GM13977 (cell line): ENCODE measurements at places on chromosomes 6 and 20.

- DNase-seq, result no peak
Measured at GRCh38 chr6:118383924-118384323, 164.2 kb upstream of the PLN start.

DNA sequence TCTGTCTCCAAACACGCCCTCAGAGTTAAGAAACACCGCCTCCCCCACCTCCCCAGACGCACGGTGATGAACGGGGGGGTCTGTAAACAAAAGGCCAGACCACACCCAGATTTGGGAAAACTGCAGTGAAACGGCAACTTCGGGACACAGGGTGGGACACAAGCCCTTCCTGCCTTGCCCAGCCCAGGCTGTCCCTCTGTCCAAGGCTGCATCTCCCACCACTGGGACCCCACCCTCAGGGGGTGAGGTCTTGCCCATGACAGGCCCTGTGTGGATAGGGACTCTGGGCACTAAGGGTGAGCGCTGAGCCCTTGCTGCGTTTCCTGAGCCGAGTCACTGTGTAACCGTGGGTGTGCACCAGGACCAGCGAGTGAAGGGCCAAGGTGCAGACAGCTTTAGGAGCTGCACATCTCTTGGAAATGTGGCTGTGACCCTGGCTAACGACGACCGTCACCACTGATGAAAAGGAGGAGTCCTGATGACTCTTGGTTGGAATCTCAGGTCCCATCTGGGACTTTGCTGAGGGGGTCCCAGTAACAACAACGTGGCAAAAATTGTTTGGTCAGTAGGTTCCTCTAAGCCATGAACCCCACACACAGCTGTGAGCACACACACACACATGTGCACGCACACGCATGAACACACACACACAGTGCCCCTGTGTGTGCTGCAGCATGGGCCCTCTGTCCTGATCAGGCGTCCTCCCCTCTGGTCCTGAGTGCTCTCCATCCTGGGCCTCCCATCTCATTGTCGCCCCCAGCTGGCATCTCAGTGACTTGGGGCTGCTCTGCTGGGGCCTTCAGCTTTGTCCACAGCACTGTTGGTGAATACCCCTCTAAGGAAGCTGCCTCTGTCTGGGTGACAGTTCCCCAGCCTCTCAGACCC, 100.6 kb downstream of the RAMACL start:
- DNase-seq, result no peak

- DNase-seq, result no peak
Measured at GRCh38 chr6:16045238-16045637, 83.6 kb upstream of the MYLIP start.

DNA sequence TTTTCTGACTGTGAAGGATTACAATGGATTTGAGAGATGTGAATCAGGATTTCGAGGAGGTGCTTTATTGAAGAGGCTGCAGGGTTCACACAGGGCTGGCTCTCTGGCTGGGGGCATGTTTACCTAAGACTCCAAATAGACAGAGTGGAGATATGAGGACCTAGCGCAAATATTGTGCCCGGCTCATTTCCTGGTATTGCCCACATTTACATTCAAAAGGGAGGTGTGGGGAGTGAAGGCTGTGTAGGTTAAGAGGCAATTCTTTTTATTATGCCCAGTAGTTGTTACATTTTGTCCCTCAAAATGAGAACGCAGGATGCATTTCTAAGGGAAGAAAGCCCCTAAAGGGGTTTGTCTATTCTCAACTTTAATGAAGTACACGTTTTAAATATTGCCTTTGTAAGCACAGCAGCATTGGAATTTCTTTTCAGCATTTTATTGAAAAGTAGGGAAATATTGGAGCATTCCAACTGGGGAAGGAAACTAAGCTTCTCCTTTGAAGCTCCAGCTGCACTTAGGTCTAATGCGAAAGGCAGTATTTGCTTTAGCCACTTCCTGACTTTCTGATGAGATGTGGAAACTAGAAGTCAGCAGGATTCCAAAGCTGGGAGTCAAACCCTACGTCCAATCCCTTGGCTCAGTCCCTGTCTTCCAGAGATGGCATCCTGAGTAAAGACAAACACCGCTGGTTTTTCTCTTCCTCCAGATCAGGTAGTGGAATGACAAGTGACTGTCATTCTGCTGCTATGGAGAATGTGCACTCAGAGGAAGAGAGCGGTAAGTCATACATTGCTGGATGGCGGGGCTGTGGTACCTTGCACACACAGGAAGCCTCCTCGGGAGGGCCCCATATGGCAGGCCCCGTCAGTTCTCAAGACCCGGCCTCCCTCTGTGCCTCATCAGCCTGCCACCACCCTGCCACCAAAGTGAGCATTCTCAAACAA, 70.7 kb downstream of the MYB start:
- no peak for DNase-seq

DNA sequence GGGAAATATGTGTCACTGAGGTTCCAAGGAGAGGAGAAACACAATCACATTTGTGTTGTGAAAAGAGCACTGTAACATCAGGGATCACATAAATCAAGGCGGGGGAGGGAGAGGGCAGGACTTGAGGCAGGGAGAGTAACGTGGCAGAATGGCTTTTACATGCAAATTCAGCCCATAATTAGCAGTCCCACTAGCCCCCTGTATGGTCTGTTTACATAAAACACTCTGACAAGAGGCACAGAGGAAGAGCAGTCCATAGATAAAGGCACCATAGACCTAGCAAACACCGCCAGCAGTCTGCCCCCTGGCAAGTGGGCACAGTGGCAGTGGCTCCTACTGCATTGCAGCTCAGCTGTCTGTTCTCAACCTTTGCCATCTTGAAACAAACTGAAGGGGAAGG, 82.7 kb downstream of the LYRM2 start:
- DNase-seq, result no peak

GRCh38 chr6:97095311-97095850, 170.9 kb downstream of the KLHL32 start:
- no peak for DNase-seq

DNA sequence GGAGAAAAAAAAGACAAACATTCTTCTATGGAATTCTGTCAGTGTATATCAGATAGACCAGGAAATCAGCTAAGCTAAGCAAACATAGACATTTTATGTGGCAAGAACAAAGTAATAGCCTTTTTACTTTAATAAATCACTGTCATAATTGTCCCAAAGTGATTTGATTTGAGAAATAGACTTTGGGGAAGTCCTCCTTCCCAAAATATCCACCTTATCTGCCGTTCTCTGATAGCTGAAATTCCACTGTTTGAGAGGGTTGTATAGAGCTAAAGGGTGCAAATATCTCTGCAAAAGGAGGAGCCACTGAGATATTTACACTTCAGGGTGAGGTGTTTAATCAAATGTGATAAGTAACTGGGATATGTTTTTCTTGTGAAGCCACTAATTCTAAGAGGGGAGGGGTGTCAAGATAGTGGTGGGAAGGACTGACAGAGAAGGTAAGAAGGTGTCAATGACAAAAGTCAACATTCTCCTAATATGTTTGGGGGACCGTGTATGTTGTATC, 544.4 kb upstream of the JAG1 start:
- DNase-seq, result no peak

DNA sequence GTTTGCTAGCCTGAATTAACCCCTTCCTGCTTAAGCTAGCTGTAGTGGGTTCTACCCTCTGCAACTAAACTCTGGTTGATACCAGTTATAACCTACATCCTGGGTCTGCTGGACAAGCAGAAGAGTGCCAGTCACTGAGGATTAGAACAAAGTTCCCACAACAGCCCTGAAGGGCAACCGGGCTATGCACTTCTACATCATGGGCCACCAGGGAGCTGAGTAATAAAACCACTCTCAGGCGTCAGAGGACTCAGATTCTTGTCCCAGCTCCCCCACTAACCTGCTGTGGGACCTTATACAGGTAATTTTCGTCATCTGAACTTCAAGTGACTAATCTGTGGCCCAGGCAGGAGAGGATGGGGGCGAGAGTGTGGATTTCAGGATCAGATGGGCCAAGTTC, 56.8 kb downstream of the EYA2 start:
- DNase-seq, result no peak

GRCh38 chr6:134605034-134605433, 287.1 kb upstream of the SGK1 start:
- DNase-seq, result no peak

GRCh38 chr6:90202156-90202555, 94.5 kb downstream of the BACH2 start:
- no peak for DNase-seq

DNA sequence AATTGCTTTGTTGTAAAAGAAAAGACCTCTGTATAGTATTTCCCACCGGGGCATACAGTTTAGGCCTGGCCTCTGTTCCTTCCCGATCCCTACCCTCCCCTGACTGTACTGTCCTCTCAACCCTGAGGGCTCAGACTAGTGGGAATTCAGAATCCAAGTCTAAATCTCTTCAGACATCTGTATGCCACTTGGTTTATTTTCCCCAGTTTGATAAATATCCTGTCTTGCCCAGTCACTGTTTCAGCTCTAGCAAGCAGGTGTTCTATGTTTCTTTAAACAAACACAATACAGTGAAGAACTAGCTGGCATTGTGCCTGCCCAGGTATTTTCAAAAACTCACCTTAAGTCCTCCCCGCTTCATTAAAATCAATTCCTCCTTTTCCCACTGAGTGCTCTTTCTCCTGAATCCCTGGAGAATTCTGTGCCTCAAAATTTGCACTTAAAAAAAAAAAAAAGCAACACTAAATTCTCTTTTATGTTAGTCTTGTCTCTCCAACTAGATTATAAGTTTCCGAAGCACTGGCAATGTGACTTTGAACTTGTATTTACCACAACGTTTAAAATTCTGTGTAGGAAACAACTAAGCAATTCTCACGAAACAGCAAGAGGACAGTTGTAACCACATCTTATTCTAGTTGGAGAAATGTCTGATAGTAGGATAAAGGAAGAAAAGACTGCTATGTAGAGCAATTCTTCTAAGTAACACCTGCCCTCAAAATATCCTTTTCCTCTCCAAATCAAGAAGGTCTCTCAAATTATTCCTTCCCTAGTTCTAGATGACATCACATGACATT, 112.0 kb upstream of the CARMIL1 start:
- DNase-seq, result no peak

DNA sequence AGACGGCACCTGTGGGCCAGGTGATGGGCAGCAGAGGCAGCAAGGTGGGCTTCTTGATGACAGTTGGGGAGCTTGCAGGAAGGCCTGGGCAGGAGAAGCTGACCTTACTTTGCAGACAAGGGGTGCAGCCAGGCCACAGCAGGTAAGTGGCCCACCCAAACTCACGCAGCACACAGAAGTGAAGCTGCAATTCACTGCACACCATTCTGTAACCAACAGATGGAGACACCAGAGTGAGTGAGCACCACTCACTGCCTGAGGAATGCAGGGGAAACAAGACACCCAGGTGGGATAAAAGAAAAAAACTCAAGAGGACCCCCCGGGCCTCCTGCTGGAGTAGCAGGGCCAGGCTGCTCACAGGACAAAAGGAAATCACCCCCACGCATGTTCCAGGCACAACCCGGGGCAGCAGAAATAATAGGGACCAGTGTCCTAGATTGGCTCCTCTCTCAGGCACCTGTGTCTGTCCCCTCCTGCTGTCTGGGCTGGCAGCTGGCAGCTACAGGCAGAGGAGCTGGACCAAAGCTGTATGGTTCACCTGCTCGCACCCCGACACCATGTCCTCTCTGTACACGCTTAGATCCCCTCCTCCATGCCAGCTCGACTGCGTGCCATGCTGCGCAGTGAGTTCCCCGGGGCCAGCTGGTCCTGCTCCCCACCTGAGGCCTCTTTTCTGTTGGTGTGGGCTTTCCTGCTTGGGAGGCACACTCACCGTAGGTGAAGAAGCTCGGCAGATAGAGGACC, 4.9 kb downstream of the MTCH1 start:
- DNase-seq, result no peak

DNA sequence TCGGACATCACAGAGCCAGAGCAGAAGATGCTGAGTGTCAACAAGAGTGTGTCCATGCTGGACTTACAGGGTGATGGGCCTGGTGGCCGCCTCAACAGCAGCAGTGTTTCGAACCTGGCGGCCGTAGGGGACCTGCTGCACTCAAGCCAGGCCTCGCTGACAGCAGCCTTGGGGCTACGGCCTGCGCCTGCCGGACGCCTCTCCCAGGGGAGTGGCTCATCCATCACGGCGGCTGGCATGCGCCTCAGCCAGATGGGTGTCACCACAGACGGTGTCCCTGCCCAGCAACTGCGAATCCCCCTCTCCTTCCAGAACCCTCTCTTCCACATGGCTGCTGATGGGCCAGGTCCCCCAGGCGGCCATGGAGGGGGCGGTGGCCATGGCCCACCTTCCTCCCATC, 11.4 kb upstream of the ZBTB9 start:
- DNase-seq, result no peak

DNA sequence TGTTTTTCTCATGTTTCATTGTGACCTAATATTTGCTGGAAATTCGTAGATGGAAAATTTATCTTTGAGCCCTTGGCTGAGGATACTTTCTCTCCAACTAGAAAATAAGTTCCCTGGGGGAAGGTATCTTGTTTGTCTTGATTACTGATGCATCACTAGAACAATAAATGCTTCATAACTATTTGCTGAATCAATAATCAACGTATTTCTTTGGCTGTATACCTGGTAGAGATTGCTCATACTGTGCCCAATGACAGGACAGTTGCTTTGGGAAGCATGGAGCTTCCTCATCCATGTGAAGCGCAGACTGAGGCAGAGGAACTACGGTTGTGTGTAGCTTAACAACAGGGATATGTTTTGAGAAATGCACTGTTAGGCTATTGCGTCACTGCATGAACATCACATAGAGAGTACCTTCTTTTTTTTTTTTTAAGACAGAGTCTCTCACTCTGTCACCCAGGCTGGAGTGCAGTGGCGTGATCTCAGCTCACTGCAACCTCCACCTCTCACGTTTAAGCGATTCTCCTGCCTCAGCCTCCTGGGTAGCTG, 34.2 kb upstream of the RPN2 start:
- no peak for DNase-seq

- no peak for DNase-seq
Measured at GRCh38 chr6:108714766-108715414, 133.3 kb upstream of the ARMC2 start.

DNA sequence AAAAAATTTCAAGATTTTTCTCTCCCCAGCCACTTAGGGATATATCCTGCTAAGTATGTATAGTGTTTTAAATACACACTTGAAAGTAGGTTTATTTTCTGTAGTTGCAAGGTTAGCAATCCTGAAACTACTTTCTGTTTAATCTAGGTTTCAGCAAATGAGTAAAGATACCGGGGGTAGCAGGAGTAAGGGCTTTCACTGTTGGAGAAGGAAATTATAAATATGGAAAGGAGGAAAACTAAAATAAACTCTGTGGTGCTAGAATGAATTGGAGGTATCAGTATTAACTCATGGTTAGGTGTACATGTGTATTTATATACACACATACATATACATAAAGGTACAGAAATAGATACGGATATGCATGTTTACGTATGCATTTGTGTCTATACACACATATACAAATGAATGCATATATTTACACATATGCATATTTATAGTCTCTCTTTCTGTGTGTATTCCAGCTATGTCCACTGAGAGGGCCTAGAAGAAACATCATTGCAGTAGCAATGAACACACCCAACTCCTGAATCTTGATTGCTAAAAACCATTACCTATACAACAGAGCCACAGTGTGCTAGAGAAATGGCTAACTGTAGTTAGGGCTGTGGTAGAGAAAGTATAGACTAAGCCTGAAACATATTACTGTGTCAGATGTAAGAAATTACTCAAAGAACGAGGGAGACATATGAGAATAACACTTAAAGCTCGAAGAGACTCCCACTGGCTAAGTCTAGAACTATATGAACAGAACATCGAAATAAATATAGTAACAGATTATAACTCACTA, 95.9 kb upstream of the EMILIN3 start:
- DNase-seq, result peak; percentile 40
